ENCODE measurements at places on chromosomes 5 and 9.

DNA sequence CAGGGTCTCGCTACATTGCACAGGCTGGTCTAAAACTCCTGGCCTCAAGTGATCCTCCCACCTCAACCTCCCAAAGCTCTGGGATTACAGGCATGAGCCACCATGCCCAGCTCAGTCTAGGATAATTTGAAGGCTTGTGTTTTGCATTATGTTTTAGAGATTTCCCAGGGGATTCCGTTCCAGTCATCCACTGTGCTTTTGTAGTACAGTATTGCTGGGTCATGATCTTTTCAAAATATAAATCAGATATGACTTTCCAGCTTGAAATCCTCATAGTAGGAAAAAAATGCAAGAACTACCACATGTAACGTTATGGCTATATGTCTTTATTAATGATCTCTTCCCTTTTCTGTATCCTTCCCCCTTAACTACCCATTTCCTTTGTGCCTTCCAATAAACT, 338.1 kb downstream of the PRELID2 start:
- DNase-seq: no peak

DNA sequence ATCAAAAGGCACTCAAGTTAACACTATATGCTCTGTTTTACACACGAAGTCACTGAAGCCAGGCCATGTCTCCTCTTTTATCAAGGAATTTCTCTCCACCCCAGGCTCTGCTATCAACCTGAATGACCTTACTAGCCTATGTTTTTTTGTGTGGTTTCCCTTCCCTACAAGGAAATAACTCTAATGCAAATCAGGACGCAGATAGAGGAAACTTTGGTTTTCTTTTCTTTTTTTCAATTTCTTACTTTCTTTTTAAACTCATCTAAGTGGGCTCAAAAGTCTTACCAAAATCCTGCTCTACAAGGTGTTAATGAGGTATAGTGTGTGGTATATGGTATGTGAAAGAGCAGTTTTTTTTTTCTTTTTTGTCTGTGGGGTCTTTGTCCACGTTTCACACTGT, 5.5 kb upstream of the SLC46A2 start:
- DNase-seq: no peak

GRCh38 chr9:134297083-134297410, 29.2 kb upstream of the RXRA start:
- DNase-seq: no peak

DNA sequence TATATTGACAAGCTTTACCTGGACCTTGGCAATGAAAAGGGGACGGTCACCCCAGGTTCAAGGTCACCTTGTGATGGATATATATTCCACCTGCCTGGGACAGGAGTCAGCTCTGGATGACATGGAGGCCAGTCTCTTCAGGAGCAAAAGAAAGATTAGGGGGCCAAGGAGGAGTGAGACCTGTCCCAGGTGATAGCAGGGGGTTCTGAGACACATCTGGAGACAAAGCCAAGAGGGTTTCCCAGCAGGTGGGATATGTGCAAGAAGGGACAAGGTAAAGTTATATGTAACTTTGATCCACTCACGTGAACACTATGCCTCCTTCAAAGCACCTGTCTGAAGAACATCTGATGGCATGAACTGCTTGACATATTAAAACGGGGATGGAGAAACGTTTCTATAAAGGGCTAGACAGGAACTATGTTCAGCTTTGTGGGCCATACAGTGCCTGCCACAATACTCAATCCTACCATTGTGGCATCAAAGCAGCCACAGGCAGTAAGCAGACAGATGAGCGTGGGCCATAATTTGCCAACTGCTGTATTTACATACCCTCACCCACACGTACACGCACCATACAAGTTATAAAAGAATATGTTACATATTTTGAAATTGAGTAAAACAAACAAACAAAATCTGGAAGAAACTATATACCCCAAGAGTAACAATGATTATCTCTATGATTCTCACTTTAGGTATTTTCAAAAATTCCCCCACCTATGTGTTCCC, 62.9 kb upstream of the ZNF622 start:
- DNase-seq: no peak

DNA sequence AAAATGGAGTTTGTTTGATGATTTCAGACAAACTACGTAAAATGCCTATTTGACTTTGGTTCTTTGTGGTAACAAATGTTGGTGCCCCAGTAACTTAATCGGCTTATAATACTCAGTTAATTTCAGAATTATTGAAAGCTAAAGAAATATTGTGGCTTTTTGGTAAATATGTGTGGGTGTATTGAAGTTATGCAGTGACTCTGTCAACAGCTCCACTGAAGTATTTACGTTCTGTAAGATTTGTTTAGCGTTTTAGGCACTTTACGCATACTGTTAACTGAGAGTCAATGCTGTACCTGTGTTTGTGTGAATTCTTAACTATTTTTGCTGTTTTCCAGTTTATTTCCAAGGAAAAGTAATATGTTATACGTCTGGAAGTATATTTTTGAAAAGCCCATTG, 2.2 kb downstream of the RAD23B start:
- DNase-seq: no peak

GRCh38 chr5:151126199-151126645, 31.4 kb downstream of the ANXA6 start:
- peak; percentile 53 for DNase-seq

DNA sequence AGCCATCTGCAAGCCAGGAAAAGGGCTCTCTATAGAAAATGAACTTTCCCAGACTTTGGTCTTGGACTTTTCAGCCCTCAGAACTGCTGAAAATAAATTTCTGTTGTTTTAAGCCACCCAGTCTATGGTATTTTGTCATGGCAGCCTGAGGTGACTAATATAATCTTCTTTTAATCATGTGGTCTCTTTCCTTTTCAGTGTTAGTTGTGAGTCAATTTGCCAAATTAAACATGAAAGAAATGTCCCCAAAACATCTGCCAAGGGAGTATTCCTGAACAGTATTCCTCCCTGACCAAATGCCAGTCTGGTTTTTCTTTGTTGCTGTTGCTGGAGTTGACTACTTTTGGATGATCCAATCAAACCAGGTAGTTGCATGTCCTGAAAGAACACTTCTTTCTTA, 4.7 kb upstream of the YTHDC2 start:
- DNase-seq: no peak

DNA sequence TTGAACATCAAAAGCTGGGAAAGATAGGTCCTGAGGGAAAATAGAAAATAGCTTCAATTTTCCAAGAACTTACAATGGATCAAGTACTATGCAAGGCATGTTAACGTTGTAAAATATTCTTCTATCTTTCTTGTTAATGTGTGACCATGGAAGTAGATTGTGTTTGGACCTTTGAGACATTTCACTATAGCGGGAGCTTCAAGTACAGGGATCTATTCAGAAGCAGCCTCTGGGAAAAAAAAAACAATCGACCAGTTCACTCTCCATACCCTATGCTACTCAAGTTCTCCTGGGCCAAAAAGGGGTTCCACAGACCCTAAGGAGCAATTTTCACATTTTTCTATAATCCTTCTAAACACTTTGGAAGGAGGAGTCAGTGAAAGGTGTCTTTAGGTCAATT, 54.1 kb upstream of the ATP10B start:
- DNase-seq: no peak

DNA sequence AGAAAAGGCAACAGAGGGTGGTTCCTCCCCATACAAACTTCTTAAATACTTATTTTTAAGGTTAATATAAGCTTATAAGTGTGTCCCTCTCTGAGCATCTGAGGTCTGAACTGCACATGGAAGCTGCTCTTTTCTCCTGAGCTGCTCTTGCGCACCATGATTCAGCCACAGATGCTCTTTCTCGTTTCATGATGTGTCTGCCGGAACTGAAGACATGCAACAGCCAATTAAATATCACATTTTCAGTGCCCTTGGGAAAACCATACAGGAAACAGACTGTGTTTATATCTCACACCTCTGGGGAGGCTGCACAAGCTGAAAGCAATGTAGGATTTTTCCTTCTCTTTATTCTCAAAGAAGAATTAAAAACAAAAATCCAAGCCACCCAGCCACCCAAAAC, 96.8 kb upstream of the NREP start:
- DNase-seq: no peak

- peak; percentile 20 for DNase-seq
Observed at GRCh38 chr9:114805670-114806525, at the start of gene TNFSF15. TNFSF15 (minus strand) TSS chr9:114806039; CDS start chr9:114806012, 27 bp downstream.

DNA sequence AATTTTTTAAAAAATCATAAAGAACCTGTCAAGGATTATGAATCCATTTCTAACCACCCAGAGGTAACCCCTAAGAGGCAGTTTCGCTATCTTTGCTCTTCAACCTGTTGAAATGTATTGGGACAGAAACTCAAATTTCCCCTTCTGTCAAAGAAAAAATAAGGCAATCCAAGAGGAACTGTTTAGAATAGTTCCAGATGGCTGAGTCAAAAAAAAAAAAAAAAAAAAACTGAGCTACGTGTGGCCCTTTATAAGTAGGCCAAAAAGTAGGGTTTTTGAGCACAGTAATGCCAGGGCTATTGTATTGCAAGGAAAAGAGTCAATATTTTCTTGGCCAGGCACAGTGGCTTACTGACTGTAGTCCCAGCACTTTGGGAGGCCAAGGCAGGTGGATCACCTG, 94.9 kb downstream of the RAD23B start:
- no peak for DNase-seq

- DNase-seq: no peak
Observed at GRCh38 chr9:73079326-73079725, 72.3 kb upstream of the ANXA1 start.

GRCh38 chr5:171888051-171888481, 102.4 kb downstream of the SMIM23 start:
- no peak for DNase-seq

DNA sequence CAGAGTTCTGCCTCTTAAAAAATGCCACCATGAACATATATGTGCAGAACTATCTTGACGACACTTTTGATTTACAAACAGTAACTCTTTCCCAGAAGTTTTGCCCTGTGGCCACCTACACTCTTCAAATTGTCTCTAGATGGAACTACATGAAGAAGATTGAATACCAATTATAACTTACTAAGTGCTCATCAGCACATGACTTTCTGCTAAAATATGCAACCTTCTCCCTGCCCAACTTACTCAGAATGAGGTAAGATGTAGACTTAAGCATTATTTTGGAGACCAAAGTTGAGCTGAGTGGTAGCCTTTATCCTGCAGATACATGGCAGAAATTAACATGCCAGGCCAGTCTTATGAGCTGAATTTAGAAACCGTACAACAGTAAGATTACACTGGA, 105.4 kb downstream of the SEMA5A start:
- no peak for DNase-seq

- no peak for DNase-seq
Observed at GRCh38 chr5:178630475-178630930, 3.7 kb upstream of the CLK4 start.

GRCh38 chr9:1454211-1454610, 404.1 kb downstream of the DMRT2 start:
- DNase-seq: no peak

- DNase-seq: no peak
Observed at GRCh38 chr5:33690374-33691135, 201.2 kb downstream of the ADAMTS12 start.

GRCh38 chr9:101626295-101626694, 31.5 kb upstream of the PPP3R2 start:
- DNase-seq: no peak

- DNase-seq: no peak
Observed at GRCh38 chr5:88145611-88146467, 122.8 kb downstream of the TMEM161B start.

DNA sequence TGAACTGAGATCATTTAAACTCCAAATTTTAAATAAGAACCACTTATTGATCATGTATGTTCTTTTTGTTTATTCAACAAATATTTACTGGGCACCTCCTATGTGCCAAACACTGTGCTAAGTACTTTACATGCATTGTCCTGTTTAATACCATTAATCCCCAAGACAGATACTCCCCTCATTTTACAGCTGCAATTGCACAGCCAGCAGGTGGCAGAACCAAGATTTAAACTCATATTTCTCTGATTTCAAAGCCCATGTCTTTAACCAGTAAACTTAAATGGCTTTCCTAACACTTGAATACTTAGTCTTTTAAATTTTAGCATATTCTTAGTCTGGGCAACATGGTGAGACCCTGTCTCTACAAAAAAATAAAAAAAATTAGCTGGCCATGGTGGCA, 43.4 kb upstream of the KIAA1958 start:
- no peak for DNase-seq

GRCh38 chr5:60674251-60675069, 25.5 kb downstream of the DEPDC1B start:
- DNase-seq: no peak

DNA sequence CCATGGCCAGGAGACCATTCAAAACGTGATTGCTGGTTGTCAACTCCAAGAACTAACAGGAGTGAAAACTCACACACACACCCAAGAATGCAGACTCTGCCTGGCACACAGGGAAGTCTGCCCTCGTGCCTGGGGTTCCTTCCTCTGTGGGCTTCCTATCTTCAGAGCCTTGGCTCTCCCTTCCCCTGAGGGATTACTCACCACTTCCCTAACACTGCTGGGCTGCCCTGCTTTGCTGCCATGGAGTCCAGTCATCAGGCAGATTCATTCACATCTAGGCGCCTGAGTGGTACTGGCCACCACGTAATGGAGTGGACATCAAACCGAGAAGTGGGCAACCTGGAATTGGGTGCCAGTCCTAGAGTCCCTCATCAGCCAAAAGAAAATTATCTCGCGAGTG, 76.4 kb upstream of the PRSS3 start:
- no peak for DNase-seq

GRCh38 chr5:145124806-145125205, 710.3 kb downstream of the PRELID2 start:
- DNase-seq: no peak

GRCh38 chr5:53100606-53101005, 9.0 kb downstream of the MOCS2 start:
- DNase-seq: no peak

DNA sequence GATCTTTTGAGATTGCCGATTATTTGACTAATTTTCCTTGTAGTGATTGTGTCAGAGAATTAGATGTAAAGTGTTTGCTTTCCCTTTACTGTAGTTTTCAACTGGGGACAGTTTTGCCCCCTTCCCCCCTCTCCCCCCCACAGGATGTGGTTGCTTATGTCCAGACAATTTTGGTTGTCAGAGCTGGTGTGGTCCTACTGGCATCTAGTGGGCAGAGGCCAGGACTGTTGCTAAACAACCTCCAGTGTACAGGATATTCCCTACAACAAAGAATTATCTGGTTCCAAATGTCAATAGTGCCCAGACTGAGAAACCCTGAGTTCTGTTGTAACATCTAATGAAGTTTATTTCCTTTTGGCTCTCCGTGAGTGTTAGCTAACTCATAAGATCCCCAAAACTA, 20.0 kb downstream of the TMEFF1 start:
- no peak for DNase-seq

- DNase-seq: no peak
Observed at GRCh38 chr5:3680821-3681220, 85.2 kb downstream of the IRX1 start.

GRCh38 chr5:15753752-15754151, 253.8 kb downstream of the FBXL7 start:
- DNase-seq: no peak
